H4 (cell line): ENCODE measurements at places on chromosomes 3 and 15. TPM values are rescaled to one million over a fixed set of nuclear protein-coding genes. Genes with fewer than 3 reads are reported as not detected.

Gene DBR1
- 27.6 and 31.9 TPM in 2 replicates for total RNA-seq

- no peak for DNase-seq
Observed at GRCh38 chr3:158093526-158093925, 12.7 kb downstream of the SHOX2 start.

Gene MAGI1
- 0.93 and 1.4 TPM in 2 replicates for total RNA-seq

DNA sequence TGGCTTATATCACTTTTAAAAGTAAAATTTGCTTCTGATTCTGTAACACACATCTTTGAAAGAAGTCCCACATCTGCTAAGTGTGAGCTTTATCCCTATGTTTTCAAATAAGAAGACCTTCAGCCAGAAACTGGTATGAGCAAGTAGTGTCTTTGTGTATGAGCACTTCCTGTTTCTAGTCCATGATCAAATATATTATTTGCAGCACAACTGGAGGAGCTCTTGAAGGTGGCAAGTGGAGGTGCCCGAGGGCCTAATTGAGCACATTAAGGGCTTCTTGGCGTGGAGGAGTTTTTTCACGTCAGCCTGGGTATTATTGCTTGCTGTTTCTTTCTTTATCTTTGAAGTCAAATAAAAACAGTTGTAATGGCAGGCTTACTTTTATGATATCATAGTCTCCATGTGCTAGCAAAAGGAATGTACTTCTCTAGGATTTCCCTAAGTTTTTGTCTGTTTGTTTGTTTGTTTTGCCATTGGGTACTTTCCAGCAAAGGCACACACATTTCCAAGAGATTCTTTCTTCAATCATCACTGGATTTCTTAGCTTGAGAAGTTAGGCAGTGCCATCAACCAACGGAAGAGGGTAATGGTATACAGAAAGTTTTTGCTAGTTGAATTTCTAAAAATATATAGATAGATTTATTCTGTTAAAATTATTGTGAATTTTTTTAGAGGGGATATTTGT lies 68.1 kb downstream of the MEIS2 start:
- no peak for DNase-seq
